ENCODE measurements at places on chromosomes 6 and 20.
A peak's percentile ranks its signal among the peaks of the same experiment; 100 is the strongest.

DNA sequence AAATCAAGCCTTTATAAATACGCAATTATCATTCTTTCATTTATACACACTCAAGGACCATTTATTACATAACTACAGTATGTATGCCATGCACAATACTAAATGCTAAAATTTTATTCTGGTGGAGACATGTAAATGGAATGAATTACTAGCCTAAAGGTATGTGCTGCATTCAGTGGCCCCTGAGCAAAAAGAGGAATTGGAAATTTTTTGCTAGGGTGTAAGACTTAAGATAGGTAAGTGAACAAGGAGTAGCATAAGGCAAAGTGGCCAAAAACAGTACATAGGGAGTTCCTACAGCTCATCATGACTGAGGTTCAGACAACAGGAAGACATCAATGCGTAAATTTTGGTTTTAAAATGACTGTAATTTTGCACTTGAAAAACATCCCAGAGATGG is 2.3 kb upstream of the MTFR2 start:
- no peak for DNase-seq

DNA sequence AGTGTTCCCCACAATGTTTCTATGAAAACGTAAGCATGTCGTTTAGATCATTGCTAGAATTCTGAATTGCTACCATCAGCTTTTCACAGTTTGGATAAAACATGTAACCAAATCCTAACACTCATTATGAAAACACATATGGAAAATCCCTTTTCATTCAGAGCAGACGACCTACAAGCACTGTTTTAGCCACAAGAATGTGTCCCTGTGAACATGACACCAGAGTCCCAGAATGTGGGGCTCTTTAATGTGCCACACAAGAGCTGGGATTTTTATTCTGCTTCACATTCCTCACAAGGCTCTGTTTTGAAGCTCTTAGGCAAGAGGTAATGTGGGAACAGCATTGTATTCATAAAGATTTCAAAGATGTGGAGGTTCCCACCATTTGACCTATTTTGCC is 141.1 kb upstream of the CITED2 start:
- no peak for DNase-seq

DNA sequence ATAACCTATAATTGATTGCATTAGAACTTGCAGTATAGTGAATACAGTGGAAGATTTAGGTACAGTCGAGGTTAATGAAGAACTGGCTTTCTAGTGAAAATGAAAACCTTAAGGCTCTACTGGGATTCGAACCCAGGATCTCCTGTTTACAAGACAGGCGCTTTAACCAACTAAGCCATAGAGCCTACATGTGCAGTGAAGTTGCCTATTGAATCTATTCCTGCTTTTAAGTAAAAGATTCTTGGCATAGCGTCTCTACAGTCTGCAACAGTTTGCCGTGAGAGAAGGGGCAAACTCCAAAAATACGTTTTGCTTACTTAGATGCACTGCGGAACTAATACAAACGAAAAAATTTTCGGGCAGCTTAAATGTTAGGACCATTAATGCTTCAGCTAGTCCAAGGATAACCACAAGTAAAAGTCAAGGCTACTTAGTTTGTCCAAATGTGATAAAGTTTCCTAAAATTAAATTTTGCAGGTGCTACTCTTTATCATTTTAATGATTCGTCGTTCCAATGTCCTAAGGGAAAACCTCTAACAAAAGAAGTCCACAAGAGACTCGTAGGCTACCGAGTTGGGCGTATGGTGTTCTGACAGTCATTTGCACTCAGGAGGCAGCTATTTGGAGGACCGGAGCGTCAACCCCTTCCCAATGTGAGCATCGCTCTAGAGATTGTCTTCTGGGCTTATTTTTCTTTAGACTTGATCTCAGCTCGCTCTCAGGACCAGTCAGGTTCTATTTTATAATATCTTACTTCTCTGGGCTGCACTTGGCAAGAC is 31.3 kb upstream of the ZSCAN23 start:
- no peak for DNase-seq

DNA sequence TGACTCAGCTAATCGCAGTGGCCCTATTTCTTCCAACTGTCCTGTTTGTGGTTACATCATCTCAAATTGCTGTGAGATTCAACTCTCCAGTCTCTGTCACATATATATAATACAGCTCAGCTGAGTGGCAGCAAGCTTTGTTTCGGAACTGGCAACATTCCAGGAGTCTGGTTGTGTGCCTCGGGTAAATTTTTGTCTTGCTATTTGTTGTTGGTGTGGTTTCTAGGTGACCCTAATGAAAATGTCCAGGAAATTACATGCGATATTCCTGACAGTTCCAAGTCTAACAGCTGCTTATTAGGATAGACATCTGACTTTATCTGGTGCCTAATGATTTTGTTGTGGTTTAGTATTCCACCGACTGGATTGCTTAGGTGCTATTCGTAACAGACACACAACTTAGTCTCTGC is 581.8 kb downstream of the CD109 start:
- DNase-seq = no peak

- DNase-seq = no peak
Measured at GRCh38 chr6:151141685-151142084, 98.1 kb upstream of the AKAP12 start.

DNA sequence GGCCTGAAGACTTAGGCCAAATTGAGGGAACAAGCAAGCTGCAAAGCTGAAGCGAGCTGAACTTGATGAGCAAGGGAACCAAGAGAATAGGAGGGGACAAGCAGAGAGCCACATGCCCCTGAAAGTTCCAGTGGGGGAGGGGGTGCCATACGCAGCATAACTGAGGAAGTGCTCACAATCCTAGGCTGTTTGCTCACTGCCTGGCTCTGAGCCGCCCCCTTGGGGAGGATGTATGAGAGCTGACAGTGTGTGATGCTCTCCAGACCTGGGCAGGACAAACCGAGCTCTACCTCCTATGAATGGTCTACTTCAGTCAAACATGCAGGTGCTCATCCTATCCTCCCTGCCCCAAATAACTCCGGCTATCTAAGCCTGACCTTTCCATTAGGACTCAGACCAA is 52.1 kb downstream of the FAXC start:
- DNase-seq = no peak

DNA sequence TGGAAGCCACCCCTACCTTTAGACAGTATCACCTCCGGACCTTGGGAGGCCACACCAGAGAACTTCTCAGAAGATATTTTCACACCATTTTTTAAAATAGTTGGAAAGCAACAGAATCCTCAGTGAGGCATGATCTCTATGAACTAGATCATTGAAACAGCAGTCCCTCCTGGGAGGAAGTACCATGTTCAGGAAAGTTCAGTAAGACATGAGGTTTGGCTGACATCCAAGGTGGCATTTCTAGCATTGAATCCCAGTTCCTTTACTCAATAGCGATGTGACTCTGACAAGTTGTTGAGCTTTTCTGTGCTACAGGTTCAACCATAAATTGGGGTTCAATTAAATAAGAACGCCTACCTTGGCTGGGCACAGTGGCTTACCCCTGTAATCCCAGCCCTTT is 169.0 kb downstream of the TBC1D7 start:
- no peak for DNase-seq

GRCh38 chr20:3768342-3769130 is 983 bp upstream of the ADISSP start:
- DNase-seq = peak; percentile 69

All from stimulated activated CD8-positive, alpha-beta memory T cell treated with anti-CD3 and anti-CD28 coated beads, Interleukin-4, amount 100 ng/mL, for 1 hour (primary cell).